Prostate gland (tissue), 2 donors: ENCODE measurements at places on chromosomes 16 and 17. TPM values are rescaled to one million over a fixed set of nuclear protein-coding genes. Genes with fewer than 3 reads are reported as not detected.
A peak's percentile ranks its signal among the peaks of the same experiment; 100 is the strongest.

Gene CCL2
- 30.2 TPM for total RNA-seq

Gene MT2A
- total RNA-seq: 134 TPM

Gene GRB7
- 32.6 TPM for total RNA-seq

Gene GP1BA
- not detected for total RNA-seq

Gene NT5M
- 7.6 TPM for total RNA-seq

DNA sequence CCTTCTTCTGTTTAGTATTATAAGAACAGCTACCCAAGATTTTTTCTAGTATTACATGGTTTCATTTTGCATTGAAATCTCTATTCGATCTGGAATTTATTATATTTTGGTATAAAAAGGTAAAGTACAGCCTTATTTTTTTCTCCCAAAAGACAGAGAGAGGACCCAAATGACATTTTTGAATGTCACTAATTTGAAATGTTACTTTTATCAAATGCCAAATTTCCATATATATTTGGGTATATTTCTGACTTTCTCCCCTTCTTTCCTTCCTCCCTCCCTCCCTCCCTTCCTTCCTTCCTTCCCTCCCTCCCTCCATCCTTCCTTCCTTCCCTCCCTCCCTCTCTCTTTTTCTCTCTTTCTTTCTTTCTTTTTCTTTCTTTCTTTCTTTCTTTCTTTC is 6.2 kb upstream of the CHP2 start:
- no peak for DNase-seq

DNA sequence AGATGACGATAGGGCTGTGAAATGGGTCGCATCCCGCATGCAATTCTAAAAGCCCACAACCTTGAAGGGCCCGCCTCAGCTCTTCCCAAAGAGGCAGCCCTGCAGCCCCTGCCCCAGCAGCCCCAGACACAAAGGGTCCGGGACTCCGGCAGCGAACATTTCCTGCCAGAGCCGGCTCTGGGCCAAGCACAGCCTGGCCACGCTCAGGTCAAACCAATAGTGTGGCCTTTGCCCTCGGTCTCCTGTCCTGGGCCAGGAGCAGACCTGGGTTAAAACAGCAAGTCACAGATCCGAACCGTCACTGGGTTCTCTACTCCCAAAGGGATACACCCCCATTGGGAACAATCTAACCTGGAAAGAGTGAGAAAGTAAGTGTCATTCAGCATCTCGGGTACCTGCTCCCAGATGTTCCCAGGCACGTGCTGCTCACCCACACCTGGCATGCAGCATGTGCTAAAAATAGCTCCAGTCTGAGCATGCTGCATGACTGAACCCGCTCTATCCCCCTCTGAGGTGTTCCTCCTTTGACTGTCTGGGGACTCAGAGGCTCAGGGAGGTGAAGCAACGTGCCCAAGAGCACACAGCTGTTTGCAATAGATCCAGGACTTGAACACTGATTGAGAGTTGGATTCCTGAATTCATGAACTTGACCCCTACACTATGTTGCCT is 22.2 kb upstream of the ATP2A3 start:
- DNase-seq: no peak

GRCh38 chr16:75575958-75576357 is 9.8 kb downstream of the GABARAPL2 start:
- no peak for DNase-seq

- DNase-seq: no peak
These were observed 50.5 kb downstream of the GLG1 start for GRCh38 chr16:74556375-74556922.

DNA sequence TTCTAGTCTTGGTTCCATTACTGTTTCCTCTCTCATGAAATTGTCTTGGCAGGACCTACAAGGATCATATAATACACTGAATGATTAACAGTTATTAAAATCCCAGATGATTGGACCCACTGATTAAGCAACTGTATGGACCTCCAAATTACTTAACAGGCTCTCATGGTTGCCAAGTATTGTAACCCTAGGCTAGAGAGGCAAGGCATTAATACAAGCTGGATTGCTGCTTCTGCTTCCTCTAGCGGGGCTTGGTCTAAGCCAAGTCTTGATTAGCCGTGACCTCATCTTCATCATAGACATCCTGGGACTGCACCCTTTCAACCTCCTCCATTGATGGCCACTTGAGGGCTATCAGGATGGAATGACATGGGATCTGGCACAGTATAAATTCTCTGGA is 46.9 kb downstream of the SYCE1L start:
- DNase-seq: no peak

DNA sequence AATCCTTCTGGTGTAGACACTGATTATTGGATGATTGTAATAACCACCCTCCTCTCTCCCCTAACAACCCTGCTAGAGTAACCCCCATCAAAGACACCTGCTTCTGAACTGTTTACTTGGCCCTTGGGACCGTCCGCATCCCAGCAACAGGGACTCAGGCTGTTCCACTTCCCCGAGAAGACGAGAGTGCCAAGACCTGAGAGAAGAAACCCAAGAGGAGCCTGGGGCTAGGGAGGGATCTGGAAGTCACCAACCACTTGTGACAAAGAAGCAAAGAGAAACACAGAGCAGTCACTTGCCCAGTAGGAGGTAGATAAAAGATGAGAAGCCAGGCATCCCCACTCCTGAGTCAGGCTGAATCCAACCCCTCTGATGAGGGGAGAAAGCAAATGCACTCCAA is 84.3 kb downstream of the CDH11 start:
- DNase-seq: no peak

- DNase-seq: peak; percentile 53
These were observed 14.2 kb upstream of the SLC38A10 start for GRCh38 chr17:81309140-81309858.

DNA sequence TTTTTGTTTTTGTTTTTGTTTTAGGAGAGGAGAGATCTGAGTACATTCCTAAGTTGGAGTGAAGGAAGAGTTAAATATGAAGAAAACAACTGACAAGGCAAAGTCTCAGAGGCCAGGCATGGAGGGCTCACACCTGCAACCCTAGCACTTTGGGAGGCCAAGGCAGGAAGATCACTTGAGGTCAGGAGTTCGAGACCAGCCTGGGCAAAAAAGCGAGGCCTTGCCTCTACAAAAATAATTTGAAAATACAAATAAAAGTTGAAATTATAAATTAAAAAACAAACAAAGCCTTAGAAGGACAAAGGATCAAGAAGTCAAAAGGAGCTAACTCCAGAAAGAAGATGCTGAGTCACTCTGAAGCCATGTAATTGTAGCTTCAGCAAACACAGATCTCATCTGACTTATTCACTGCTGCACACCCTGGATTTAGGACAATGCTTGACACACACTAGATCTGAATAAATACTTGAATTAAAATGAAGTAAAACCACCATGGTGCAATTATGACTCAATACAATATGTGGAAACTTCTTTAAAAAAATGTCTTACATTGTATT is 9.1 kb downstream of the CEP20 start:
- DNase-seq: no peak

GRCh38 chr16:48054881-48055601 is 100.8 kb downstream of the ABCC12 start:
- peak; percentile 23 for DNase-seq

GRCh38 chr16:16191493-16192167 is 31.7 kb downstream of the ABCC6 start:
- no peak for DNase-seq
